ENCODE measurements at places on chromosomes 3 and 15.

DNA sequence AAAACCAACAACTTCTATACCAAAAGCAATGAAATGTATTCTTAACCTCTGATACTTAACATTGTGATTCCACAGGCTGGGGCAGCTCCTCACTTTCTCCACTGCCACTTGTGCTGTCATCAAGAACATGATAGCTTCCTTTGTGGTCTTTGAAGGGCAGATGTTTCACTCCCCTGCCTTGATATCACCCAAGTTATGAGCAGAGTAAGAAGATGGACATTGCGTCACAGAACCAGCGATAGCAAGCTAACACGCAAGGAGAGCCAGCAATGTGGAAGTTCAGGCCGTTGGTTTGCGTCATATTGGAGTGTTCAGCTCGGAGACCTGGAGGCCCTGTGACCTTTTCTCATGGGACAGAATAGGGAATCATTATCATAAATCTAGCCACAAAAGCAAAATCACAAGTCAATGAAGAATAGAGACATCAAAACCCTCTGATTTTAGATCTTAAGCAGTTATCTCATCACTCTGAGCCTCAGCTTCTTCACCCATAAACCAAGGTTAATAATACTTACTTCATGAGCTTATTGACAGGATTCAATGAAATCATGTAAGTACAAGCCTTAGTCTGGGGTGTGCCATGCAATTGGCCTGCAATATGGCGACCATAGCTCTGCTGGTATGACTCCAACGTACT lies 183.8 kb upstream of the THBS1 start:
- DNase-seq = no peak

GRCh38 chr15:96053781-96054428 lies 276.6 kb upstream of the NR2F2 start:
- no peak for DNase-seq

GRCh38 chr3:42708611-42709151 lies 6.1 kb upstream of the HHATL start:
- no peak for DNase-seq

DNA sequence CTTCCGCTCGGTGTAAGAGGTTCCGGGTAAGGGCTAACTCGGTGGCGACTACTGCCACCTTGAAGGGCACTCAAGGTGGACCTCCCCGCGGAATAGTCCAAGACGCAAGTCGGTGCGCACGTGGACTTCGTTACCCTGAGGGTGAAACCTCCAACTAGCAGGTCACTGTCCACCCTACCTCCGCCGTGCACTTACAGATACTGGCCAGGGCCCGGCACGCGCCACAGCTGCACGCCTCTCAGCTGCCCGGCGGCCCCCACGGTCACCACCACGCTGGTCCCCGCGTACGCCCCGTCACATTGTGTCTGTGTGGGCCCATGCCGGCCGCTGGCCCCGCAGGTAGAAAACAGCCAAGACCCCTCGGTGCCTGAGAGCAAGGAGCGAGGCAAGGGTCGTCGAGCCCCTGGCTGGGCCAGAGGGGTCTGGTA lies 1.1 kb downstream of the LTK start:
- DNase-seq = no peak

DNA sequence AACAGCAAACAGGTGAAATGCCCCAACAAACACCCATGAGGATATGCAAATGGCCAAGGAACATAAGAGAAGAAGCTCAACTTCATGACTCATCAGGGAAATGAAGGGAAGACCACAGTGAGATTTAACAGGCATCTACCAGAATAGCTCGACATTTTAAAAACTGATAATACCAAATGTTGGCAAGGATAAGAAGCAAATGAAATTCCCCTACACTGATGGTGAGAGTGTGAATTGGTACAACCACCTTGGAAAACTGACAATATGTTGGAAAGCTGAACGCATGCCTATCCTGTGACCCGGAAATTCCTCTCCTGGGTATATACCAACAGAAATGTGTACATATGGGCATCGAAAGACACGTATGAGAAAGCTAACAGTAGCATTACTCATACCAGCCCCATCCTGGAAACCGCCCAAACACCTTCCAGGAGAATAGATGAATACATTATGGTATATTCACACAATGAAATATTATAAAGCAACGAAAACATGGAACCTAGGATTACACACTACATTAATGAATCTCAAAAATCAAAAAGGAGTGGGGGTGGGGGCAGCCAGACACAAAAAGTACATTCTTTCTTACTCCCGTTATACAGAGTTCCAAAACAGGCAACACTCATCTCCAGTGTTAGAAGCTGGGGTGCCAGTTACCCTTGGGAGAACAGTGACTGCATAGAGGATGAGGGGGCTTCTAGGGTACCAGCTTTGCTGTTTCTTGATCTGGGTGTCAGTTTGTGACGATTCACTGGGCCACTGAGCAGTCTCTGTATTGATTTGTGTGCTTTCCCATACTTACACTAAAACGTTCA lies 16.9 kb downstream of the RFTN1 start:
- DNase-seq = no peak

Measured in Calu3 (cell line).